ENCODE measurements at places on chromosomes 5 and 9. TPM values are rescaled to one million over a fixed set of nuclear protein-coding genes. Genes with fewer than 3 reads are reported as not detected.

- DNase-seq = no peak
Measured at GRCh38 chr9:112112519-112112918, 62.6 kb downstream of the SUSD1 start.

DNA sequence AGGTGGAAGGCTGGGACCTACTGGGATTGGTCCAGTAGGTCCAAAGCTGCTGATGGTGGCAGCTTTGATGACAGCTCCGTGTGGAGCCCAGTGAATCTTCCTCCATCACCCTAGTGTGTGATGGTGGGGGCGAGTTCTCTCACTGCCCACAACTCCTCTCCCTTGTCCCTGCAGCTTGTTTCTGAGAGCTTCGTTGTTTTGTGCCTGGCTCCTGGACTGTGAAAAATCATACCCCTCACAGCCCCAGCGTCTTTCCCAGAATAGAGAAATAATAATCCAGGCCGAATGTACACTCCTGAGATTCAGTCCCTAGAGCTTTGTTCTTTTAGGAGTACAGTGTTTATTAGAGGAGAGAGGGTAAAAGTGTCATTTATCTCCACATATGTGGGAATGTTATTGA is 372.2 kb downstream of the ENC1 start:
- no peak for DNase-seq

- DNase-seq = no peak
Measured at GRCh38 chr9:31774571-31774970, 609.9 kb upstream of the ACO1 start.

DNA sequence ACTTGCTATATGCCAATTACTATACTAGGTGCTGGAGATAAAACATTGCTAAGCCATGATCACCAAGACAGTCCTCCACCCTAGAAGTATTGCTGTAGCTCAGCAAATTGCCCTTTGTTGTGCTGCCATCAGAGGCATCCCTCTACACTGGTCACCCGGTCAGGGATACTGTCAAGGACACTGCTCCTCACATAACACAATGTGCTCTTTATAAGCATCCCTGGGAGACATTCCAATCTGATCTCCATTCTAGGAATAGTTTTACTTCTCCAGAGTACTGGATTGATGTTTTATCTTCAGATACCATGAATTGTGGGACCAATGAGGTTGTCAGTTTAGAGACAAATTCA is 10.4 kb upstream of the DNAJA1 start:
- no peak for DNase-seq

GRCh38 chr9:20441711-20442423 is 180.4 kb downstream of the MLLT3 start:
- no peak for DNase-seq

GRCh38 chr5:115770466-115770865 is 46.0 kb downstream of the CDO1 start:
- DNase-seq = no peak

- no peak for DNase-seq
Measured at GRCh38 chr5:176631383-176632200, 1.1 kb downstream of the EIF4E1B start.

GRCh38 chr5:61686491-61687257 is 354.6 kb downstream of the ZSWIM6 start:
- no peak for DNase-seq

GRCh38 chr9:126497660-126498275 is 116.0 kb upstream of the LMX1B start:
- no peak for DNase-seq

DNA sequence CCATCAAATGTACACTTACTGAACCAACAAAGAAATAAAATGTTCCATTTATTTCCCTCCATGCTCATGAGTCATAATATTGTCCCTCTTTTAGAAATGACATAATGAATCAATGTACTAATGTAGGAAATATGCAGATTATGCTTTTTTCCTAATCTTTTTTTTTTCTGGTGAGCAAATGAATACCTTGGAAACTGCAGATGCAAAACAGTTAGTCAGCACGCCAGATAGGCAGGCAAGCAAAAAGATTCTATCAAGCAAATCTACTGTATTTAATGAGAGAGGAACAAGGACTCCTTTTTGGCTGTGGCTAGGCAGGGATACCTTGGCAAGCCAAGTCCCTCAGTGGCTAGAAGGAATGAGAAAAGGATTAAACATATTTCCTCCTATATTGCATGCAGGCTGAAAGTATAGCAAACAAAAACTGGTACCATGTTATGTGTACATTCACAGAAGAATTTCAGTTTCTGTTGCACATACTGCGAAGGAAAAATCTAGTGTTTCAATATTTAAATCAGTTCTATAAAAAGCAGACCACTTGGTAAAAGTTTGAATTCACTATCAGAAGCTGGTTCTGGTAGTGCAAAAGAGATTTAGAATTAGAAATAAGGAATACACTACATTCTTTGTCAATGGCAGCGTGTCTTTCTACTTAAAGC is 605.4 kb downstream of the TLE1 start:
- no peak for DNase-seq

DNA sequence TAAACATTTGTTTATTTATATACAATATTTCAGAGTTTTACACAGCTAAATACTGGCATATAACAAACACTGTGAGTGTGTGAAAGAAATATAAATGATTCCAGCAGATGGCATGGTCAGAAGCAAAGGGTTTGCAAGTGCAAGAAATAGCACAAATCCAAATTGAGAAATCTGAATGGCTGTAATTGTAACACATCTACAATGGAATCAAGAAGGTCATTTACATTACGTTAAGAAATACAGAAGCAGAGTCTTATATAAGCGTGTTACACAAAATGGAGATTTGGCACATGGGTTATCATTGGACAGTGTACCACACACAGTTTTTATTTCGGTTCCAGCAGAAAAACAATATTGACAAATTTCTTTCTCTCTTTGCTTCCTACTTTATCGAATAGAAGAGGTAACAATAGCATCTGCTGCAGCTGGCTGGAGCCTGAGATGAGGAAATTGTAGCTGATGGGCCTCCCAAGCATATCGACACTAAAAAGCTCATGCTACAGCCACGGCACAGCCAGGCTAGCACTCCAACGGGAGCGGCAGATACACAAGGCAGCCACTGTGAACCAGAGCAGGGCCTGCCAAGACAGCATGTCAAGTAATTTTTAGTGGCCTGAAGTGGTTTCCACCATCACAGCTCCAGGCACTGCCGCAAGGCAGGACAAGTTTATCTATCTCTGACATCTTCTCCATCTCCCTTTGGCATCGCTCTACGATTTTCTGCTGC is 564.6 kb upstream of the DMAC1 start:
- no peak for DNase-seq

DNA sequence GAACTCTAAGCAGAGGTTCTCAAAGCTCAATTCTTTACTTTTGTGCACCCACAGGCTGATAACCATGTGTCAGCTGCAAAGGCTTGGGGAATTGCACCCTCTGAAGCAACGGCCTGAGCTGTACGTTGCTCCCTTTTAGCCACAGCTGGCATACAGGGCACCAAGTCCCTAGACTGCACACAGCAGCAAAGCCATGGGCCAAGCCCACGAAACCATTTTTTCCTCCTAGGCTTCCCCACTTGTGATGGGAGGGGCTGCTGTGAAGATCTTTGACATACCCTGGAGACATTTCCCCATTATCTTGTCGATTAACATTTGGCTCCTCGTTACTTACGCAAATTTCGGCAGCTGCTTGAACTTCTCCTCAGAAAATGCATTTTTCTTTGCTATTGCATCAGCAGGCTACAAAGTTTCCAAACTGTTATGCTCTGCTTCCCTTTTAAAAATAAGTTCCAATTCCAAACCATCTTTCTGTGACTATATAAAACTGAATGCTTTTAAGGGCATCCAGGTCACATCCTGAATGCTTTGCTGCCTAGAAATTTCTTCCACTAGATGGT is 23.0 kb downstream of the KIAA0825 start:
- DNase-seq = no peak

- no peak for DNase-seq
Measured at GRCh38 chr5:149387982-149388381, 8.9 kb upstream of the IL17B start.

GRCh38 chr5:150599917-150600511 is 40.4 kb upstream of the SYNPO start:
- DNase-seq = no peak

DNA sequence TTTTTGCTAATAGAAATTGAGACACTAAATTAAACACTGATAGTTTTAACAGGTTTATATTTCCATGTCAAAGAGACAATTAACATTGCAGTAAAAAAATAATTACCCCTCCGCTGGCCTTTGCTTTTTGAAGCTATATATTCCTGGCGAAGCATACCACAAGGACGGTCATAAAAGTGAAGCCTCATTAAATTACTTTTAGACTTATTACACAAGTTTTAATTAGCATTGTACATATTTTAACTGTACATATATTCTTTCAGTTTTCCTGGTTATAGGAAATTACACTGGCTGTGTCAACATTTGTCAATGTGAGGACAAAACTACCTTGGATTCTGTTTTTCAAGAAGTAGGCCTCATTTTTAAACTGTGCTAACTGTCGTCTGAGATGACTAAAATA is 1.2 kb downstream of the CDKN2A start:
- DNase-seq = no peak

- DNase-seq = no peak
Measured at GRCh38 chr9:113269355-113269754, 6.0 kb downstream of the CDC26 start.

DNA sequence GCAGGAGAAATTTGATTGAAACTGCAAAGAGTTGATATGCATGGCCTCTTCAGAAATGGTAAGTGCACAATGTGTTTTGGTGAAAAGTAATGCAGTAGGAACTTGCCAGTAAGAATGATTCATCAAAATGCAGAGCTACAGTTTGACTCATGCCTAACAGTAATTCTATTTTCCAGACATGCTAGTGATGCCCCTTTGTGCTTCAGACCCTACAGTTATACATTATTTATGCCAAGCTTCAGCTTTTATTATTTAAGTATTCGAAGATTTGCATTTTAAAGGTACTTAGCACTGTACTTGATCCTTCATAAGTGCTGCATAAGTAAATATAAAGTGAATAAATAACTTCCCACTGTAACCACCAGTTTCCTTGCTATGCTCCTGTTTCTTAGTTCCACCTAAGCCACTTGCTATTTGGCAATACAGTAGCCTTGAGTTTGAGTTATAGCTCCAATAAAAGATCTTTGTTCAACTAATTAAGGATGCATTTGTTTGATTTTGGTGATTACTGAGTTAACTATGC is 3.6 kb upstream of the SPATA31E1 start:
- DNase-seq = no peak

- no peak for DNase-seq
Measured at GRCh38 chr9:79408617-79409016, 163.1 kb upstream of the TLE4 start.

DNA sequence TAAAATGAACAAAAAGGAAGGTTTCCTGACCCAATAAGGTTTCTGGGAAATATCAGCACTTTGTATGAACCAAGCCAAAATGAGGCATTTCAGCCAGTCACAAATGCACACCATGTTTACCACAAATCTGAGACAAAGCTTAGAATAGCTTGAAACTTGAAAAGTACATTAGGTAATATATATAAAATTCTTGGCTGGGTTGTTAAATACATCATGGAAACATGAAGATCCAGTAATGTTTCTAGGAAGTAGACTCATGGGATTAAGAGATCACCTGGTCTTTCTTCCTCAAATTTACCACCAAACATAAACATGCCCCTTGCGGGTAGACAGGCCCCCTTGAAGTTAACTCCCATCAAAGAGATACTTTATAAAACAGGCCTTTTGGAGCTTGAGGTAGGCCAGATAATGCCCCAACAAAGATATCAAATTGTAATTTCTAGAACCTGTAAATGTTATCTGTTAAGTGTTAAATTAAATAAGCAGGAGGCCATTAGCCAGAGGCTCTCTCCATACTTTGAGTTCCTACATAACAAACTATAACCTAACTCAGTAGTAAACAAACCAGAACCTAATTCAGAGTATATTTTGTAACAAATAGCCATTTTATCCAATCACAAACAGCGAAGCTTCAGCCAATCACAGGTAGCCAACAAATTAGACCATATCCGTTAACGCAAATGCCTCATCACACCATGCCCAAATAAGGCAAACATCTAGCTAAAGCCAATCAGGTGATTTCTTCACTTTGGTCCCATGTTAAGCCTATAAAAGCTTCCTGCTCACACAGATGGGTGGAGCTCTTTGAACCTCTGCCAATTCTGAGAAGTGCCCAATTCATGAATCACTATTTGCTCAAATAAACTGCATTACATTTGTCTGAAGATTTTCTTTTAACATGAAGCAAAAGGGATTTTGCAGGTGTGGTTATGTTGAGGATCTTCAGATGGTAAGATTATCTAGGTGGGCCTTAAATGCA is 127.9 kb upstream of the TARS1 start:
- DNase-seq = no peak

GRCh38 chr5:73446631-73447529 is 1.7 kb downstream of the FOXD1 start:
- DNase-seq = peak; percentile 5

DNA sequence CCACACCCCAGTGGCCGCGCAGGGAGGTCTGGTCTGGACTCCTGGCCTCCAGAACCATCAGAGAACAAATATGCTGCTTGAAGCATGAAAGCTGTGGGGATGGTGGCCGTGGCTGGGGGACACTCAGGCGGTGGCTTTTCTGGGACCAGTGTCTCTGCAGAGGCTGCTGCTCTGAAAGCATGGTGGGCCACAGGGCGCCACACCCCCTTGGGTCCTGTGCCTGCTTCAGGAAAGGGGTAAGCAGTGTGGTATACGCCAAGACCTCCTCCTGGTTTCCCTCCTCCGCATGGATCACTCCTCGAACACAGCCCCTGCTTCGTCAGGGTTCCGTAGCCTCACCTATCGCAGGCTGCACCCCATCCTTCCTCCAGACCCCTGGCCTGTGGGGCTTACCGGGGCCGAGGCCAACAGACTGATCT is 19.7 kb upstream of the TERT start:
- DNase-seq = no peak

DNA sequence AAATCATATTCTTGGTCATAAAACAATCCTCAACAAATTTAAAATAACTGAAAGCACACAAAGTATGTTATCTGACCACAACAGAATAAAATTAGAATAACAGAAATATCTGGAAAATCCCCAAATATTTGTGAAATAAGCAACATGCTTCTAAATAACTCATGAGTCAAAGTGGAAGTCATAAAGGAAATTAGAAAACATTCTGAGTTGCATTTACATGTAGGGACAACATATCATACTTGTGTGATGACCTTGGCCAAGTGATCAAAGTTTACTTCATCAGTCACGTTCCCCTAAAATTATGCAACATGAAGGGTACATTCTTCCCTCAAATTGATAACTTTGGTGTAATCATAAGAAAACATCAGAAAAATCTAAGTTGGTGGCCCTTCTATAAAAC is 64.7 kb downstream of the CSF2 start:
- DNase-seq = no peak

The UQCRQ gene
- total RNA-seq = 475 TPM

The WNK2 gene
- total RNA-seq = 3.0 TPM

The RGMB gene
- total RNA-seq = 2.5 TPM

The C9 gene
- 0.53 TPM for total RNA-seq

The ENTREP1 gene
- total RNA-seq = not detected

The LHX6 gene
- total RNA-seq = not detected

The MAMDC2 gene
- total RNA-seq = not detected

The GPRIN1 gene
- total RNA-seq = 3.6 TPM

The SOX30 gene
- 0.08 TPM for total RNA-seq

The SOHLH1 gene
- not detected for total RNA-seq

The SPAAR gene
- total RNA-seq = not detected

The ZFP62 gene
- 23.0 TPM for total RNA-seq

The ZNF454 gene
- not detected for total RNA-seq

The ARHGEF28 gene
- 0.05 TPM for total RNA-seq

The ECM2 gene
- total RNA-seq = not detected

The DOK3 gene
- total RNA-seq = 8.2 TPM

All from activated T-cell treated with anti-CD3 and anti-CD28 coated beads, Interleukin-2, amount 50 U/mL, for 4 hours (primary cell).